ENCODE measurements at places on chromosomes 6 and 20.

GRCh38 chr6:26270903-26271667, 93.9 kb upstream of the BTN3A2 start:
- peak; percentile 70 for DNase-seq

DNA sequence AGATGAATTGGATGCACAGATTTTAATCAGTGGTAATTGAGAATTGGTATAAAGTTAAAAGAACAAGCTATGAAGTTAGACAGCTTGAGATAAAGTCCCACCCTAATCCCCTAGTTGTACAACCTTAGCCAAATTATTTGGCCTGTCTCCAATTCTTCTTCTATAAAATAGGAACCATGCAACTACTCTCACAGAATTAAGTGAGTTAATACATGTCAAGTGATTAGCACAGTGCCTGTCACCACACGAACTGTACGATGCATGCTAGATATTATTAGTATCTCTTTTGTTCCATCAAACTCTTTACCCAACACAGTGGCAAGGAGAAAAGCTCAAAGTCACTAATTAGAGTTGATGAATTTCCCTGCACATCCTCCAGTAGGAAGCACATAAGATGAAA, 44.7 kb downstream of the MBOAT1 start:
- no peak for DNase-seq

- no peak for DNase-seq
Measured at GRCh38 chr20:25541676-25542075, 43.7 kb downstream of the NINL start.

DNA sequence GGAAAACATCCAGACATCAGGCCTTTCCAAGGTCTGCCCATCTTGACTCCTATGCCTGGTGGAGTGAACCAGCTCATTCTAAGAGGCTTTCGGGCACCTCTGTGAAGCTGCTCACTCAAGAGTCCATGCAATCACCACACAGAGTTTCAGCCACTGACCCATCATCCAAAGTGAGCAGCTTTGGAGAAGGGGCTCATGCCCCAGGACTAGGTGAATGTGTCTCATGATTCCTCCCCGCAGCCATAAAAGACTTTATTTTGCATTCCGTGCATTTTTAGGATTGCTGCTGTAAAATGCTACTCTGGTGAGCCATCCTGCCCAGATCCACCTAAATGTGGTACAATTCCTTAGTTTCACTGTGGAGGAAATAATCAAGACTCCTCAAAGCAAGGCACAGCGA, 44.5 kb upstream of the EZR start:
- no peak for DNase-seq

DNA sequence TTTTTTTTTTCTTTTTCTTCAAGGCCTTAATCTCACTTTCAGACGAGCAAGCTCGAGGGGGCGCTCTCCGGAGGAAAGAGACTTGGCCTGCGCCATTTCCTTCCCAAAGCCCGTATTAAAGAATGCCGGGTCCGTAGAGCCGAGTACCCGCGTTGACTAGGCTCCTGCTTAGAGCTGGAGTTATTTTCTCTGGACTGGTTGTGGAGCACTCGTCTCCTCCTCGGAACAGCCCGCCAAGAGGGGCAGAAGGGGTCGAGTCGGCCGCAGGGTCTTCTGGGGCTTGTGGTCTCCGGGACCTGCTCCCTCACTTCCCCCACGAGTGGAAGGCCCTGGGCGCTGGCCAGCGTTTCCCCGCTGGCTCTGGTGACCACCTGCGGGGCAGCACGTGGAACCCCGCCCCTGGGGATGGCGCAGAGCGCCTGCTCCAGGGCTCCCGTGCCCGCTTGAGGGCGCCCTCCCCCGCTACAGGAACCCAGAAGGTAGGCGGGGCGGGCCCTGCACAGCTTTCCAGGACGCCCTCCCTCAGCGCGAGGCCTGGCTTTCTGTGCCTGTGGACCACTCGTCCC, 2.7 kb upstream of the MEI4 start:
- DNase-seq, result peak; percentile 23

DNA sequence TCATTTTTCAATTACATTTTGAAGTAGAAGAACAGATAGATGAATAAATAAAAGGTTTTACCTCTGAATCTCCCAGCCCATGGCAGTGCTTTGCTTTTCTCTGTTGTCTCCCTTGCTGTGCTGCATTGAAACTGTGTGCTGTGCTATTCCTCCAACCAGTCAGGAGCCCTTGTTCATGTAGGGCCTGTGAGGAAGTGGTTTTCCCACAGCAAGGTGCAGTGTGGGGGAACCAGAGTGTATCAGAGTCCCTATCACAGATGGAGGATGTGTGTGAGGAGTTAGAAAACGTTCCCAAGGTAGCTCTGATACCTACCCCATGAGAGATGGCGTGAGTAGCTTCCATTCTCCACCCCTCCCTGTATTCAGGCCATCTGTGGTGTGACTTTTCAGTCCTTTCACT, 72.8 kb upstream of the RALGAPA2 start:
- no peak for DNase-seq

DNA sequence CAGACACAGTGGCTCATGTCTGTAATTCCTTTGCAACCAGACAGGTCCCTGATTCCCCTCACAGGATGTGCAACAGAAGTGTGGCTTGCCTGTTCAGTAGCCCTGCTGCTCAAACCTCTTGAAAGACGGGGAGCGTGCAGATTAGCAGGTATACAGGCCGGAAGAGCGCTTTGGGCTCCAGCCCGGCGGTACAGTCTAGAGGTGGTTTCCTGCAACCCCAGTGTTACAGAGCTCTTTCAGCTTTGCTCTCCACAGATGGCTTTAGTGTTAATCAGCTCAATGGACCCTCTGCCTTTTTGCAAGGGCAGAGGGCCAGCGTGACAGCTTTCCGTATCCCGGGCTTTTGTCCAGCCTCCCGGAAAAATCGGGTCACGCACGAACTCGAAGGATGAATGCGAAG, 67.2 kb upstream of the TNFRSF21 start:
- no peak for DNase-seq

DNA sequence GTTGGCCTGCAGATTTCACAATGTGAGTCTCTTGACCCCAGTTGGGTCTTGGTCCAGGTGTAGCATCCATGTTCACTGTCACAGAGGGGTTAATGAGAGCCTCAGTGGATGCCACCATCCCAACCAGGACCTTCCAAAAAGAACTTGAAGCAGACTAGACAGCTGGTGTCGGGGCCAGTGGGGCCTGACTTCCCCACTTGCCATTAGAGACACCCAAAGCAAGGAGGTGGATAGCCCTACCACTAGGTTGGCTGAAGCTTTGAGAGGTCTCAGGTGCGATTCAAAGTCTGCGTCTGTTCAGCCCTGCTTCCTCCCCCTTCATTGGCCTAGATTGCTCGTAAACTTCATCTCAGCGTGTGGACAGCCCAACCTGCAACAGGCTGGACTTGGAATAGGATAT, 196.4 kb upstream of the RREB1 start:
- DNase-seq, result no peak

DNA sequence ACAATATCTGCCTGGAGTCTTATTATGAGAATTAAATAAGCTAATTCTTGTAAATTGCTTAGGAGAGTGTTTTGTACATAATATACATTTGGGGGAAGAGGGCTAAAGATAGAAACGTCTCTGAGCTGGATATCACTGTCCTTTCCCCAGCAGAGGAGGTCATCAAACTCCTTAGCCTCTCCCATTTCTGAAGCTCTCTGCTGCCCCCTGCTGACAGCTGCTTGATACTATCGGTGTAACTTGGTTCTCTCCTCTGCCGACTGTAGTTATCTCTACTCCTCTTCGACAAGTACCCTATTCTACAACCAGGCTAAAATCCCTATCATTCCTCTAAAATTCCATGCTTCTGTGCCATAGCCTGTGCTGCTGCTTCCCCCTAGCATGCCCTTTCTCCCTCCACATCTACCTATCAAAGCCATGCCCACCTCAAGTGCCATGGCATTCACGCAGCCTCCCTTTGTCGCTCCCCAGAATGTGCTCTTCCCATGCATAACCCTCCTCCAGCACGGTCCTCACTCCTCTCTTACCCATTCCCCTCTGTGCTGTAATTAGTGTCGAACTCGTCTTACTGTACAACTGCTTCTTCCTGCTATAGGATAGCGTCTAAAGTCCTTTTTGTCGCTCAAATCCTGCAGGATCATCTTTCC, 101.2 kb downstream of the EPM2A start:
- DNase-seq, result peak; percentile 78

DNA sequence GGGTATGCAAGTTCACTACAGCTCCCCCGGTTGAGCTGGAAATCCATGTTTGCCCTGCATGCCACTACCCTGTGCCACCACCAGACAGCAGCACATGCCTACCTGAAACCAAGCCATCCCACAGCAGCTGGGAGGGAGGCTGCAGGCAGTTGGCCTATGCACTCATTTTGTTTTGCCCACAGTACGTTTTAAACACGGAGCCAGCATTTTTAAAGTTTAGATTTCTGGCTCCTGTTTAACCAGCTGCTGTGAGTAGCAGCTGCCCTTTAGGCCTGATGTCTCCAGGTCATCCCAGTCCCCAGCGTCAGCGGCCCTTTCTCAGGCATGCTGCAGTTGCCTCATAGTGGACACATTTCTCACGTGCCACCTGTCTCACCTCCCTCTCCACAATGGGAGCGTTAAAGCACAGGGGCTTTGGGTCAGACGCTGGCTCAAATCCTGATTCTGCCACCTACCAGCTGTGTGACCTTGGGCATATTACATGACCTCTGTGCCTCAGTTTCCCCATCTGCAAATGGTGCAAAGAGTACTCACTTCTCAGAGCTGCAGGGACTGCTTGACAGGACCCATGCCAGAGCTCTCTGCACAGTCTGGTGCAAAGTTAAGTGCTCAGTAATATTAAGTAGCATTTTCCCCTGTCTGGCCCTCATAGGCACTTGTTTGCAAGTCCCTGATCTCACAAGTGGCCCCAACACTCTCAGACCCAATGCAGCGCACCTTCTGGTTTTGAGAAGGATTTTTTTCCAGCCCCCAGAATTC, 8.2 kb upstream of the UBE2V1 start:
- peak; percentile 67 for DNase-seq

DNA sequence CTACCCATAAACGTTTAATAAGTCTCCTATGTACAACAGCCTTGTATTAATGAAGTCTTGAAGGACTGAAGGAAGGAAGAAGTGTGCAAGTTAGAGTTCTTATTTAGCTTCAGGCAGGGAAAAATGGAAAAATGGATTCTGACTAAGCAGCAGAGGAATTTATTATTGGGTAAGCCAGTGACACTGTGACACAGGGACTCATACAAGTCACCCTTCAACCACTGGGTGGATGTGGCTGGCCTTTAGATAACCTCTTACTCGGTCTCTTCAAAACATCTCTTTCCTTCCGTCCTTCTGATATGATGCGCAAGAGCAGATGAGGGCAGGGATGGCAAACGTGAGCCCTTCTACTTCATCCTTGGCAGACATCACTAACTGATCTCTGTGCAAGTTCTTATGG, 145.6 kb downstream of the DHX35 start:
- no peak for DNase-seq

GRCh38 chr20:1287306-1287705, 21.2 kb downstream of the SNPH start:
- no peak for DNase-seq

DNA sequence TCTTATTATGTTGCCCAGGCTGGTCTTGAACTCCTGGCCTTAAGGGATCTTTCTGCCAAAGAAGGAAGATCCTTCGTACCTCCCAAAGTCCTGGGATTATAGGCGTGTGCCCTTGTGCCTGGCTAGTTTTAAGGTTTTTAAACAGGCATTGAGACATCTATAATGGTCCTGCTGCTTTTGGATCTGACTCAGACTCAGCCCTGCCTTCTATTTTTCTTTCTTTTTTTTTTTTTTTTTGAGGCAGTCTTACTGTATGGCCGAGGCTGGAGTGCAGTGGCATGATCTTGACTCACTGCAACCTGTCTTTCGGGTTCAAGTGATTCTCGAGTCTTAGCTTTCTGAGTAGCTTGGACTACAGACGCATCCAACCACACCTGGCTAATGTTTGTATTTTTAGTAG, 73.7 kb downstream of the PHF20 start:
- DNase-seq, result no peak

GRCh38 chr20:6026051-6026450, 27.8 kb downstream of the LRRN4 start:
- no peak for DNase-seq

DNA sequence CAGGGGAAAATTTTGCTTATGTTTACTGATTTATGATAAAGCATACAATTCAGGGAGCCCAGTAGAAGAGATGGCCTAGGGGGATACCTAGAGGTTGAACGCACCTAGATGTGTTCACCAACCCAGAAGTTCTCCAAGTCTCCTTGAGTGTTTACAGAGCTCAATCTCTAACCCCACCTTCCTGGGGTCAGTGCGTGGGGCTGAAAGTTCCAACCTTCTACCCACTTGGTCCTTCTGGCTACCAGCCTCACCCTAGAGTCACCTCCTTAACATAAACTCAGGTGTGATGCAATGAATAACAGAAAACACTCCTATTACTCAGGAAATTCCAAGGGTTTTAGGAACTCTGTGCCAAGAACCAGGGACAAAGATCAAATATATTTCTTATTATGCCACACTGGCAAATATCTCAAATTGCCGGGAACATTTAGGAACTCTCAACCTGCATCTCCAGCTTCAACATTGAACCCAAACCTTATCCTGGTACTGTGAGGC, 26.4 kb downstream of the AFG1L start:
- DNase-seq, result no peak

DNA sequence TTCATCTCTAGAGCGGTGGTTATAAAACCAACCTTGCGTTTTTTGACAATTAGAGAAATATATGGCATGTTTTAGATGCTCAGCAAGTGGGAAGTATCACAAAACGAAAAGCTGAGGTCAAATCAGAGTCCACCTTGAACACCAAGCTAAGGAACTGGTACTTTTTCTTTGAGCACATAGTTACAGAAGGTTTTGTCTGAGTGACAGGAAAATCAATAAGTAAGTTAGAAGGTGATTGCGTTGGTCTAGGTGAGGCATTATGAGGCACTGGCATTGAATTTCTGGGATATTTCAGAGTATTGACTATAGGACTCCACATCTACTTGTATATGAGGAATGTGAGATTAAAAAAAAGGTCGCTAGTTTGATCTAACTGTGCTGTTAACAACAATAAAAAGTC, 597 bp upstream of the HINT3 start:
- no peak for DNase-seq

DNA sequence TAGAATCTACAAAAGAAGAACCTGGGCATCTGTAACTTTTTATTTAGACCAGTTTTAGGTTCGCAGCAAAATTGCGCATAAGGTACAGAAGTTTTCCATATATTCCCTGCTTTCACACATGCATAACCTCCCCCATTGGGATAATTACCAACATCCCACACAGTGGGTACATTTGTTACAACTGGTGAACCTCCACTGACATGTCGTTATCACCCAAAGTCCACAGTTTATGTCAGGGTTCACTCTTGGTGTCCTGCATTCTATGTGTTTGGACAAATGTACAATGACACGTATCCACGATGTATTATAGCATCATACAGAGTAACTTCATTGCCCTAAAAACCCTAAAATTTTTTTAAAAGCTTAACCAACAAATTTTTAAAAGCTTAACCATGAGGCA, 109.7 kb downstream of the SMLR1 start:
- DNase-seq, result no peak

- DNase-seq, result no peak
Measured at GRCh38 chr6:109255946-109256640, 126.2 kb downstream of the CD164 start.

GRCh38 chr6:168632694-168633093, 191.7 kb downstream of the SMOC2 start:
- DNase-seq, result no peak
